ENCODE measurements at places on chromosomes 16 and 17. TPM values are rescaled to one million over a fixed set of nuclear protein-coding genes. Genes with fewer than 3 reads are reported as not detected.

- H3K4me1 ChIP-seq, result peaks cover 11% of the 10 kb centered on the region
- peaks cover 28% of the 10 kb centered on the region for H3K36me3 ChIP-seq
- H3K4me3 ChIP-seq, result no peak overlapping the region
- H3K27me3 ChIP-seq, result no peaks in the 10 kb centered on the region
Measured at GRCh38 chr17:28386391-28386790, 14.9 kb downstream of the SARM1 start.

DNA sequence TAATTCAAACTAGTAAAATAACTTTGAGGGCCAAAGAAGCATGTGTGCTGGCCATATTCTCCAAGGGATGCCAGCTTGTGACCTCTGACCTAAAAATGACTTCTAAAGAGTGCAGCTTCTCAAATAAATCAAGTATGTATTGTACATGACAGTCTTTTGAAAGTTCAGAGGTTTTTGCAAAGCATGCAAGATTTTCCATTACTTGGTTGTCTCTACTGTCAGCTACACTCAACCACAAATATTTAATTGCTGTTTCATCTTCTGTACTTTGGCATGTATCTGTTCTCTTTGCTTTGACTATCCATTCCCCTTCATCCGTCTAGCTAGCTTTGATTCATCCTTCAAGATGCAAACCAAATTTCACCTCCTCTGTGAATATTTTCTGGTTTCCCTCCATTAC is 121.9 kb upstream of the HS3ST2 start:
- H3K27me3 ChIP-seq, result peaks cover 6% of the 10 kb centered on the region
- no peak for DNase-seq
- peaks cover 16% of the 10 kb centered on the region for H3K4me1 ChIP-seq
- H3K36me3 ChIP-seq, result no peaks in the 10 kb centered on the region
- H3K4me3 ChIP-seq, result no peak overlapping the region
- H3K27ac ChIP-seq, result no peak overlapping the region

GRCh38 chr16:2090777-2091546 is 43.2 kb downstream of the TSC2 start:
- peak overlapping the region; percentile 45 for H3K4me3 ChIP-seq
- no peaks in the 10 kb centered on the region for H3K36me3 ChIP-seq
- H3K4me1 ChIP-seq, result peaks cover 39% of the 10 kb centered on the region
- DNase-seq, result peak; percentile 93
- no peaks in the 10 kb centered on the region for H3K27me3 ChIP-seq
- peak overlapping the region; percentile 88 for H3K27ac ChIP-seq

GRCh38 chr17:27456681-27457359 is 572 bp downstream of the KSR1 start:
- peaks cover 11% of the 10 kb centered on the region for H3K27me3 ChIP-seq
- H3K4me3 ChIP-seq, result peak overlapping the region; percentile 78
- peak overlapping the region; percentile 89 for H3K27ac ChIP-seq

- H3K36me3 ChIP-seq, result no peaks in the 10 kb centered on the region
- H3K4me3 ChIP-seq, result no peak overlapping the region
- peaks cover 17% of the 10 kb centered on the region for H3K4me1 ChIP-seq
- H3K27ac ChIP-seq, result peak overlapping the region; percentile 87
- H3K27me3 ChIP-seq, result no peaks in the 10 kb centered on the region
Measured at GRCh38 chr16:69890114-69890891, 60.8 kb upstream of the CLEC18A start.

WFIKKN2 gene
- not detected for total RNA-seq

GRCh38 chr17:413016-413350 is 60.4 kb upstream of the RPH3AL start:
- H3K27me3 ChIP-seq, result no peaks in the 10 kb centered on the region
- DNase-seq, result no peak
- no peak overlapping the region for H3K4me3 ChIP-seq
- H3K27ac ChIP-seq, result no peak overlapping the region
- no peaks in the 10 kb centered on the region for H3K36me3 ChIP-seq

DNA sequence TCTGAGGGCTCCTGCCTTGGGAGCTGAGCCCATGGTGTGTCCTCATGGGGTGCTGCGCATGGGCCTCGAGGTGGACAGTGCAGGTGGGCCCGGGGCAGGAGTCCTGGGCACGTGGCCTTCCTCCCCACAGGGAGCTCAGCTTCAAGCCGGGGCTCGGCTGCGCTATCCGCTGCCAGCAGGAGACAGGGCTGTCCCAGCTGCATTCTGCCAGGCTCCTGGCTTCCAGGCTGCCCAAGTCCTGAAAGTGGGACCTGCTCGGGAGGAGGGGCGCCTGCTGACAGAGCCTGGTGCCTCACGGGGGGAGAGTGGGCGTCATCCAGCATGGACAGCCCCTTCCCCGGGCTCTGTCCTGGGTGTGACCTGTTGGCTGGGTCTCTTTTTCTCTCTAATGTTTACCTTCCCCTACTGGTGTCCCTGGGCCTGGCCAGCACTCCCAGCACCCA is 7.1 kb downstream of the TRAF7 start:
- peak overlapping the region; percentile 89 for H3K27ac ChIP-seq
- peaks cover 31% of the 10 kb centered on the region for H3K4me1 ChIP-seq
- no peak overlapping the region for H3K4me3 ChIP-seq
- H3K27me3 ChIP-seq, result no peaks in the 10 kb centered on the region
- no peak for DNase-seq

SCIMP gene
- 0.82 TPM for total RNA-seq

GRCh38 chr17:37309051-37309450 is 66.7 kb upstream of the C17orf78 start:
- no peak overlapping the region for H3K27ac ChIP-seq
- H3K36me3 ChIP-seq, result no peaks in the 10 kb centered on the region
- H3K4me3 ChIP-seq, result no peak overlapping the region
- H3K4me1 ChIP-seq, result no peaks in the 10 kb centered on the region

C1QL1 gene
- total RNA-seq, result 1.1 TPM

CCL4L2 gene
- not detected for total RNA-seq

- peak; percentile 76 for DNase-seq
- H3K27ac ChIP-seq, result no peak overlapping the region
- peaks cover 31% of the 10 kb centered on the region for H3K27me3 ChIP-seq
- no peaks in the 10 kb centered on the region for H3K36me3 ChIP-seq
Measured at GRCh38 chr16:785563-786535, 2.3 kb downstream of the RPUSD1 start.

CMTM2 gene
- total RNA-seq, result not detected

SMG1 gene
- total RNA-seq, result 115 TPM

PROCA1 gene
- total RNA-seq, result not detected

ANKFY1 gene
- total RNA-seq, result 69.9 TPM

DNA sequence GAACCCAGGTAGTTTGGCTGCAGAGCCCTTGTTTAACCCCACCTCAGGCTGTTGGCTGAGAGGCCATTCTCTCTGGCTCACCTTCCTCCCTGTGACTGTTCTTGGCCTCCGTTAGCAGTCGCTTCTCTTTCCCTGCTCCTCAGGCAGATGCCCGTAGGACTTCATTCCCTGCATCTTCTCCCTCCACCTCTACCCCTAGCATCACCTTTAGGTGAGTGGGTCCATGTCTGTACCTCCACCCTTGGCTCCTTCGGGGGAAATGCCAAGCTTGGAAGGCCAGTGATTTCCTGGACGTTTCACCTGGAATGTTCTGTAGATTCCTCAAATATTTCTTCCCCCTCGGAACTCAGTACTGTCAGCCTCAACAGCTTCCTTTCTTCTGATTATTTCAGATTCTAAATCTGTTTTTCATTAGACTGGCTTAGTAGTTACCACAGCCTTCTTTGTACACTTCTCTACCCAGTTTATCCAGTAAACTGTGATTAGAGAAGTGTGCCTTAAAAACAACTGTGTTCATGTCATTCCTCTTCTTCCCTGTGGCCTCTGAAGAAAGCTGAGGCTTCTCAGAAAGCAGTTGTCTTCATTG is 227.9 kb downstream of the MSI2 start:
- H3K4me3 ChIP-seq, result no peak overlapping the region
- H3K36me3 ChIP-seq, result no peaks in the 10 kb centered on the region
- H3K4me1 ChIP-seq, result peaks cover 5% of the 10 kb centered on the region
- H3K27me3 ChIP-seq, result no peaks in the 10 kb centered on the region

DNA sequence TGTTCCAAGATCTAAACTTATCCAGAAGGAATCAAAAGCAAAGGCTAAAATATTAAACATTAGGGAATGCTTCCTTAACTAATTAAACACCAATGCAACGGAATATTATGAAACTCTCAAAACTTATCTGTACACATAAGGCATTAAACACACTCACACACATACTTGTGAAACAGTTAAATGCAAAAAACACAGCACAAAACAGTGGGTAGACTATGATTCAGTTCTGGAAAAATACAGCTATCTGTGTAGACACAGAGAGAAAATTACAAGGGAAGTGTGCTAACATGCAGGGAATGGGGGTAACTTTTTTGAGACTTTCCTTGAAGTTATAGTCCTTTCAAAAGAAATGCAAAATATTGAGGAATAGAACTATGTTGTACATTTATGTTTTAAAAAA is 36.7 kb upstream of the CCL1 start:
- H3K4me1 ChIP-seq, result no peaks in the 10 kb centered on the region
- H3K27ac ChIP-seq, result no peak overlapping the region
- H3K4me3 ChIP-seq, result no peak overlapping the region
- H3K36me3 ChIP-seq, result no peaks in the 10 kb centered on the region
- DNase-seq, result no peak

PRKAR1A gene
- 93.9 TPM for total RNA-seq

TBC1D3G gene
- not detected for total RNA-seq

DNA sequence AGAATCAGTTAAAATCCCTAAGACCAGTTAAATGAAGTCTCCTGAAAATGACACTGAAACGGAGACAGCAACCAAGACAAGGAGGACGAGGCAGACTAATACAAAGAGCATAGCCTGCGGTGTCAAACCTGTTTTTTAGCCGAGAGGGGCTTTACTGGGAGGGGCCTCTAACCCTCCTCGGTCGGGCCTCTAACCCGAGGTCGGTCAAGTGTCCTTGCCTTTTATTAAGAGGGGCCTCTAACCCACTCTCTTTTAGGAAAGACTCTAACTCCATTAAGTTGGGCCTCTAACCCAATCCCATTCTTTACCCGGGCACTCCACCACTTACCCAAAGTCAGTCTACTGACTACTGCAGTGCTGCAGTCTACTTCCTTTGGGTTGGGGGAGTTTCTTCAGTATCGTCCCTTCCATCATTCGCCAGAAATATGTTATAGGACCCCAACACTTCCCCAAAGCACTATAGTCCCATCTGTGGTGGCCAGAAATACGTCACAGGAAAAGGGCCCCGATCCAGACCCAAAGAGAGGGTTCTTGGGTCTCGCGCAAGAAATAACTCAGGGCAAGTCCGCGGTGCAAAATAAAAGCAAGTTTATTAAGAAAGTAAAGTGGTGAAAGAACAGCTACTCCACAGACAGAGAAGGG is 39.2 kb upstream of the ARL4D start:
- no peaks in the 10 kb centered on the region for H3K36me3 ChIP-seq
- no peaks in the 10 kb centered on the region for H3K27me3 ChIP-seq
- peak overlapping the region; percentile 96 for H3K27ac ChIP-seq
- peaks cover 10% of the 10 kb centered on the region for H3K4me1 ChIP-seq

DNA sequence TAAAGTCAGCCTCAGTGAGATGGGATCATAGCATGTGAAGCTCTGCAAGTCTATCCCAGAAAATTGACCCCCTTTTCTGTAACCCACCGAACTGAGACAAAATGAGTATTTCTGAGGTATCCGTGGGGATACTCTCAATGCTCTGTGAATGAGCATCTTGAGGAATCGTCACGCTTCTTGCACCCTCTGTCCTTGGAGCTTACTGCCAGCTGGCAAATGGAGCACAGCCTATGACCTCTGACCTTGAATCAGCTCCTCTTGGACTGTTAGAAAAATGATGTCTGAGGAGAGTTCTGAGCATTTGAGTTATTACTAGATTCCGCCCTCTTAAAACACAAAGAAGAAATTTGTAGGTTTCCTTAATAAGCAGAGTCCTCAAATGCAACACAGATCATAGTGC is 342.1 kb downstream of the ZFHX3 start:
- no peak overlapping the region for H3K27ac ChIP-seq
- no peaks in the 10 kb centered on the region for H3K4me1 ChIP-seq
- H3K27me3 ChIP-seq, result no peaks in the 10 kb centered on the region
- DNase-seq, result no peak
- no peak overlapping the region for H3K4me3 ChIP-seq

DNA sequence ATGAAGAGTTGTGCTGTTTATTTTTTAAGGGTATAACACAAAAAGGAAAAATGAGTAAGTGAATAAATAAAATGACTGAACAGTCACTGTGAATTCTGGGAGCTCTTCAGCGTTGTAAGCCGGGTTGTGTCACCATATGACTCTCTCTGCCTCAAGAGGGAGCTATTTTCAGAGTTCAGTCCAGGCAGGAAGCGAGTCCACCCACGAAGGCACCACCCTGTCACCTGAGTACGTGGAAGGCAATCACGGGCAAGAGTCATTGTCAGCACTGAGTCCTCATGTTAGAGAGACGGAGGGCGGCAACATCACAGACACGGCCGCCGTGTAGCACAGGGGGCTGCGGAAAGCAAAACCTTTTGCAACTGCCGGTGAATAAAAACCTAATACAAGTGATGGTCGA is 227.6 kb downstream of the UTP18 start:
- no peak overlapping the region for H3K27ac ChIP-seq
- H3K4me3 ChIP-seq, result no peak overlapping the region
- no peak for DNase-seq
- H3K27me3 ChIP-seq, result no peaks in the 10 kb centered on the region

DNA sequence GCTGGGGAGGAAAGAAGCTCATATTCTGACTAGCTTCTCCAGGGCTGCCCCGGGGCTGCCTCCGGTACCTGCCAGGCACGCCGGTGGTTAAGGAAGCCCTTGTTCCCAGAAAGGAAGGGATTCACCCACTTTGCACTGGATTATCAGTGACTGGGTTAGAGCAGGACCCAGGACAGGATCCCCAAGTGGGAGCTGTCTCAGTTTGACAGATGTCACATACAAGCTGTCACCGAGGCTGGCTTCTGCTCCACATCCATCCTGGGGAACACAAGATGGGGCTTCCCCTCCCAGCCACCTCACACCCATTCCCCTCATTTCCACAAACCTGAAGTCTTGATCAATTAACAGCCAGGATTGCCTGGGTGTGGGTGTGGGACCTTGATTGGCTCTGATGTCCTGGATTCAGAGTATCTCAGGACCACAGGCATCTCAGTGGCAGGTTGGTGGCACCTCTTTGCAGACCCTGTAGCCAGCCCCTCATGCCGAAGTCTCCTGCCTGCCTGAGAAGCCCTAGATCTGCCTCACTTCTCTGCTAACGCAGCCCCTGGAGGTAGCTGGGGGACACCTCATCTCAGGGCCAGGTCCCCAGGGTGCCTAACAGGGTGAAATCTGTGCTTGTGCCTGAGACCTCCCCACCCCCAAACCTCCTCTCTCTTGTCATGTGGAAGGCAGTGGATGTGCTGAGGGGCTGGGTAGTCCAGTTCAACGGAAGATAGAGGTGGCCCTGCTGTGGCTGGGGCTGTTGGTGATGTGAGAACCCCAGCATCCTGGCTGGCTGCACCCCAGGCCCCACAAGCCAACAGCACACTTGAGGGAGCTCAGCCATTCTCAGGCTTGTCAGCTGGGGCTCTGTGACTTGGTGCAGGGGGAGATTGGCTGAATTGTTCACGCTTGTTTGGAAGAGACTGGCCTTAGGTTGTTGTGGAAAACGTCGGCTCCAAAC is 1.4 kb downstream of the CACNG5 start:
- DNase-seq, result no peak
- H3K27ac ChIP-seq, result no peak overlapping the region
- peaks cover 64% of the 10 kb centered on the region for H3K27me3 ChIP-seq
- H3K4me3 ChIP-seq, result no peak overlapping the region
- no peaks in the 10 kb centered on the region for H3K36me3 ChIP-seq

- peak; percentile 46 for DNase-seq
- H3K4me3 ChIP-seq, result no peak overlapping the region
- H3K36me3 ChIP-seq, result no peaks in the 10 kb centered on the region
- H3K4me1 ChIP-seq, result peaks cover 48% of the 10 kb centered on the region
- H3K27me3 ChIP-seq, result no peaks in the 10 kb centered on the region
Measured at GRCh38 chr17:64084086-64084939, 45.6 kb downstream of the ERN1 start.

- H3K4me3 ChIP-seq, result no peak overlapping the region
- no peak overlapping the region for H3K27ac ChIP-seq
- no peaks in the 10 kb centered on the region for H3K4me1 ChIP-seq
- H3K36me3 ChIP-seq, result no peaks in the 10 kb centered on the region
- no peak for DNase-seq
- H3K27me3 ChIP-seq, result no peaks in the 10 kb centered on the region
Measured at GRCh38 chr17:83058266-83058798, 21.1 kb upstream of the METRNL start.
